ENCODE measurements at places on chromosomes 12 and 14.

- peak; percentile 65 for DNase-seq
These were observed 11.3 kb downstream of the VASH1 start for GRCh38 chr14:76772300-76773187.

DNA sequence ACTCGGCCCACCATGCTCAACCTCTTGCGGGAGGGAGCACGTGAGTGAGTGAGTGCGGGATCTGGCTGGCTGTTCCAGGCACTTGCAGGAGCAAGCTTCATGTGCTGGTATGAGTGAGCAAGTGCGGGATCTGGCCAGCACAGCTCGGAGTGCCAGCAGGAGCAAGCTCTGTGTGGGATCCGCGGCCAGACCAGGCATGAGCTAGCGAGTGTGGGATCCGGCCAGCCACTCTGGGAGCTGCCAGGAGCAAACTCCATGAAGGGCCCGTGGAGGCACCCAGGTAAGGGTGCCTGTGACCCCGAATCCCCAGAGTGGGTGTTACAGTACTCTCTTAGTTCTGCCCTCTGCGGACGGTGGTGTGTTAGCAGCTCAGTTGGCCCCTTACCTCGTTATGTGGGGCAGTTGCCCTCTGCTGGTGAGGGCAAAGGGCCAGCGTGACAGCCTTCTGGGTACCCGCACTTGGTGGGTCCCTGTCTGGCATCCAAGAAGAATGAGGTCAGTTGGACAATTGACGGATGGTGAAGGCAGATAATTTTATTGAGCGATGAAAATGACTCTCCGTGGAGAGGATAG, 38.3 kb downstream of the RAD51B start:
- no peak for DNase-seq

- no peak for DNase-seq
These were observed 73.1 kb downstream of the CACNA1C start for GRCh38 chr12:2125651-2126522.

DNA sequence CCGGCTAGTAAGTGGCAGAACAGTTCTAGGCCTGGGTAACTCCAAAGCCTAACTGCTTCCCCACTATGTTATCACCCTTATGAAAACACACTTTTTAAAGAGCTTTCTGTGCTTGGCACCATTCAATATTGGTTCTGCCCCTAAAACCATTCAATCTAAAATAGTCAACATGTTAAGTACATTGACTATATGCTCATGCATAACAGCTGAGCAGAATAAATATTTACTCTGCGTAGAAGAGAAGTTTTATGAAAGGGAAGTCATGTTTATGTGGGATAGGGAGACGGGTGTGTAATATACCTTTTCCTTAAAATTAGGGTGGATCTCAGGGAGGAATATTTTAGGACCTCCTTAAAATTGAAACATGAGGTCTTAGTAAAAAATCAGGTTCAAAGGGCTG, 80.5 kb downstream of the SAMD4A start:
- no peak for DNase-seq

DNA sequence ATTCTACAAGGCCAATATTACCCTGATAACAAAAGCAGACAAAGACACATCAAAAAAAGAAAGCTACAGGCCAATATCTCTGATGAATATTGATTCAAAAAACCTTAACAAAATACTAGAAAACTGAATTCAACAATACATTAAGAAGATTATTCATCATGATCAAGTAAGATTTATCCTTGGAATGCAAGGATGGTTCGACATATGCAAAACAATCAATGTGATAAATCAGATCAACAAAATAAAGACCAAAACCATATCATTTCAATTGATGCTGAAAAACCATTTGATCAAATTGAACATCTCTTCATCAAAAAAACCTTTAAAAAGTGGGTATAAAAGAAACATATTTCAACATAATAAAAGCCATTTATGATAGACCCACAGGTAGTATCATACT, 117.3 kb downstream of the CPNE8 start:
- no peak for DNase-seq

GRCh38 chr14:80055667-80056496, 155.4 kb downstream of the DIO2 start:
- peak; percentile 73 for DNase-seq

- DNase-seq, result no peak
These were observed 49.9 kb upstream of the FOXN3 start for GRCh38 chr14:89466944-89467343.

DNA sequence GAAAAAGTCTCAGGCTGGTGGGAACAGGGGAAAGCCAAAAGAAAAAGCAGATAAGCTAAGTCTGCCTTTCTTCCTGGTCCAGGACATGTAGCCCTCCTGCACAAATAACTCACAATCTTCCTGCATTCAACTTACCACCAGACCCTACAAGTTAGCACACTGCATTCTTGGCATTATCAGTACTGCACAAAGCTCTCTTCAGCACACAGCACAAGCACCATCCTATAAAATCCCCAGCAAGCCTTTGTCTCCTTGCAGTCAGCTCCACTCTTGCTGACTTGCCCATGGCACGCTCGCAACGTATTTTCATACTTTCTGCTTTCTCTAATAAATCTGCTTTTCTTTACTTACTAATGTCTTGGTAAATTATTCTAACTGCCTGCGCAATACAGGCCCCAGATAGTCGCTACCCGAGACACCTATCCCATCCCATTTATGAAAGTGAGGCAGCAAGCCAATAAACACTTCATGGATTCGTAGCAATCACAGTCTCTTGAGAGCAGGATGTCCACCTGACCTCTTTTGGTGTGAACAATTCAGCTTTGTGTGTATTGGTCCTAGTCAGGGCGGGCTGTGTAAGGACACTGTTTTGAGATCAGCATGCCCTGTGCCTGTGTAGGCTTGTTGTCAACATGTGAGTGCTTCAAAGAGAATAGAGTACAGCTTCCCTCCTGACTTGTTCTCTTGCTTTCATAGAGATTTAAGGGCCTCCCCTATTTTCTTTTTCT, 49.0 kb downstream of the TMEM117 start:
- DNase-seq, result no peak

- peak; percentile 62 for DNase-seq
These were observed 20.4 kb downstream of the YAF2 start for GRCh38 chr12:42217656-42218055.

GRCh38 chr12:114690267-114691135, 6.5 kb upstream of the TBX3 start:
- no peak for DNase-seq

- DNase-seq, result no peak
These were observed 29.9 kb upstream of the RBM19 start for GRCh38 chr12:113996026-113996425.

DNA sequence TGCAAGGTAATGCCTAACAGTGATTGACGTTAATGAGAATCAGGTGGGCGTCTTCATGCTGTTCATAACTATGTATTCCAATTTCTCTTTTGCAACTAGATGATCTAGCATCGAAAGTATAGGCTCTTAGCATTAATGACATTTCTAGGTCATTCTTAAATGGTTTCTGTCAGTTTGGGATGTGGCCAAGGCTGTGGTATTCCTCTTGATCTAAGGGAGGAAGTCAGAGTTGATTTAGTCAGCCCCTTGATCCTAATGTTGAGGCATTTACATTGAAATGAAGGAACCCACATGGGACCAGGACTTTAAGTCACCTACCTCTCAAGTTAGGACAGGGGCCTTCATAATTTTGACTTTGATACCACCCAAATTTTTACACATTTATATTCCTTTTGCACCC, 448.1 kb downstream of the NPAS3 start:
- peak; percentile 70 for DNase-seq

DNA sequence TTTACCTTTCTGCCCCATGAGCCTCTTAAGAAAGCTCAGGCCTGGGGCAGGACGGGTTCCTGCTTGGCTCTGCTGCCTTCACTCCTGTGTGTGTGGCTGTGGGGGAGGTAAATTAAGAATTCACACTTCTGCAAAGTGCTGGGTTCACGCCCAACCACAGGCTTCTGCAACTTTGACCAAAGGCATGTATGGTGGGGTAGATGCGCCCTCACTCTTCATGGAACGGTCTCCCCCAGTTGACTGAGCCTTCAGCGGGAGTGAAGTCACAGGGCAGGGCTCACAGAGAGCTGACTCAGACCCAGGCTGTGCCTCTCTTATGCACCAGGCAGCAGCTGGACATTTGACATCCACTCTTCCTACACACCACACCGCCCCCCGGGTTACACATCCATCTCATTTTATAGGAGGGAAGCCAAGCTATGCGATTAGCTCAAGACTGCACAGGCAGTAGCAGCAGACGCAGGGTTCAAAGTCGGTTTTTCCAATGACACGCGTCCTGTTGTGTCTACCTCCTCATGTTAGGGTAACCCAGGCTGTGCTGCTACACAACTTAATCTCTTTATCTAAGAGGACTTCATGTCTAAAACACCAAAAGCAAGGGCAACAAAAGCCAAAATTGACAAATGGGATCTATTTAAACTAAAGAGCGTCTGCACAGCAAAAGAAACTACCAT, 15.4 kb upstream of the BCL11B start:
- DNase-seq, result no peak
